ENCODE measurements at places on chromosomes 16 and 17.

- DNase-seq: no peak
Observed at GRCh38 chr17:74843352-74843627, 16.4 kb downstream of the GRIN2C start.

DNA sequence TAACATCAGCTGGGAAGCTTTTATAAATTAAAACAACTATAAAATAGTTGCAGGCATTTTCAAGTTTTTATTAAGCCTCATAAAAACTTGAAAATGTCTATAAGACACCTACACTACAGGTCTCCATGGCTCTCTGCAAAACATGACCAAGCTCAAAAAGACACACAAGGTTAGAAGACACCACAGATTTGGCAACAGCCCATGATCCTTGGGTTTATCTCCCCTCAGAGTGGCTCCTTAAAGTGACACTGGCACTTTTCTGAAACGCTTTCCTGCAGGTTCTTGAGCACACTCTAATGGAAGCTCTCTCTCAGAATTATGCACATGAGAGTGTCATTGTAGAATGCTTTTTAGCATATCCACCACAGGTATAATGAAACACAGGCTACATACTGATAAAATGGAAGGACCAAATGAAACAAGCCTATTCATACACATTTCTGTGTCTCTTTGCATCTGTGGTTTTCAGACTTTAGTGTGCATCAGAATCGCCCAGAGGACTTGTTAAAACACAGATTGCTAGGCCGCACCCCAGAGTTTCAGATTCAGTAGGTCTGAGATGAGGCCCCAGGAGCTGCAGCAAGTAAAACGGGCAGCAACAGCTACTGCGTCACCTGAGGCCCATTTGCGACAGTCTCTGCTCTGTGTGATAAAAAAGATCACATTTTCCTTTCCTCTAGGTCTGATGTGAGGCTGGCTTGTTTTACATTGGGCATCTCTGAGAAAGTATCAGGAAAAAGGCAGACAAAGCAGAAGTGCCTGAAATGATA is 75.0 kb upstream of the WSB1 start:
- no peak for DNase-seq

DNA sequence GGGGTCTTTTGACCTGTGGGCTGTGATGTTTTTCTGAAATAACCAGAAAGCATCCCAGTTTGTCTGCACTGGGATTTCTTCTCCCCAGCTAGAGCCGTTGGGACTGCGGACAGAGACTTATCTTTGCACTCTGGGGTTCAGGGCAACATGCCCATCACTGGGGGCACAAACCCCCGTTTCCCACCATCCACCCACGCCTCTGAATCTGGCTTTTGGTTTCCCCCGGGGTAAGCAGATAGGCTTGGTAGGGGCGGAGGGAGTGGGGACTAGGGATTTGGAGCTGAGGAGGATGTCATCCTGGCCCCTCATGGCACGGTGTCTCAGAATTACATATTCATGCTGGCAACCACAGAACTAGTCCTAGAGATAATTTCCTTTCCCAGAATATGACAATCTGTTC is 68.6 kb downstream of the CCDC182 start:
- DNase-seq: no peak

DNA sequence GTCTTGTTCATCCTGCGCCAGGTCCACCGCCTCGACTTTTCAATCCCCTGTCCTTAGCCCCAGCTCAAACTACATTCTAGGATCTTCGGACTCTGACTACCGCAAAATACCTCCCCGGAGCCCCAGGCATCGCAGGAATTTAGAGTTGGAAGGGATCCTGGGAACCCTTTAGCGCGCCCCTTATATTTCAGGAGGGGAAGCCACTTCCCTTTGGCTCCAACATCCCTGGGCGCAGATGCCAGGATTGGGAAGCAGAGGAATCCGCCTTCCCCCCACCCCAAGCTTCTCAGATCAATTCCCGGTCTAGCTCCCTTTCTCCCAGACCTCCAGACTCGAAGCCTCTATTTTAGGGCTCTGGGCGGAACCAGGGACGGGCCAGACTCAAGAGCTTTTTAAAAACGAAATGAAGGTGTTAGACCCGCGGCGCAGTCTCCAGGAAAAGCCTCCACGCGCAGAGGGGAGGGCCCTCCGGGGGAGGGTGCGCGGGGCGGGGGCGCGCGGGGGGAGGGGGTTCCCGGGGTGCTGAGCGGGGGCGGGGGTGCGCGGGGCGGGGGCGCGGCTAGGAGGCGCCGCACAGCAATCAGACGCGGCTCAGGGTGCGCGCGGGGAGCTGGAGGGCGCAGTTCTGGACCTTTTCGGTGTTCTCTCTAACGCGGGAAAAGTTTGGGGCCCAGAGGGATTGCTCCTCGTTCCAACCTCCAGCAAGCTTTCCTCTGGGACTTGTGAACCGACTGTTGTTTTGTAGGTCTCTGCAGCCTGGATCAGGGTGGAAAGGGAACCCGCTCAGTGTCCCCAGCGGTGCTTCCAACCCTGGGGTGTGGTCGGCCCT is 1.6 kb downstream of the AHSP start:
- no peak for DNase-seq

GRCh38 chr17:71910002-71910401 is 210.8 kb upstream of the SOX9 start:
- no peak for DNase-seq

GRCh38 chr17:83153681-83154310 is 74.4 kb downstream of the METRNL start:
- no peak for DNase-seq

DNA sequence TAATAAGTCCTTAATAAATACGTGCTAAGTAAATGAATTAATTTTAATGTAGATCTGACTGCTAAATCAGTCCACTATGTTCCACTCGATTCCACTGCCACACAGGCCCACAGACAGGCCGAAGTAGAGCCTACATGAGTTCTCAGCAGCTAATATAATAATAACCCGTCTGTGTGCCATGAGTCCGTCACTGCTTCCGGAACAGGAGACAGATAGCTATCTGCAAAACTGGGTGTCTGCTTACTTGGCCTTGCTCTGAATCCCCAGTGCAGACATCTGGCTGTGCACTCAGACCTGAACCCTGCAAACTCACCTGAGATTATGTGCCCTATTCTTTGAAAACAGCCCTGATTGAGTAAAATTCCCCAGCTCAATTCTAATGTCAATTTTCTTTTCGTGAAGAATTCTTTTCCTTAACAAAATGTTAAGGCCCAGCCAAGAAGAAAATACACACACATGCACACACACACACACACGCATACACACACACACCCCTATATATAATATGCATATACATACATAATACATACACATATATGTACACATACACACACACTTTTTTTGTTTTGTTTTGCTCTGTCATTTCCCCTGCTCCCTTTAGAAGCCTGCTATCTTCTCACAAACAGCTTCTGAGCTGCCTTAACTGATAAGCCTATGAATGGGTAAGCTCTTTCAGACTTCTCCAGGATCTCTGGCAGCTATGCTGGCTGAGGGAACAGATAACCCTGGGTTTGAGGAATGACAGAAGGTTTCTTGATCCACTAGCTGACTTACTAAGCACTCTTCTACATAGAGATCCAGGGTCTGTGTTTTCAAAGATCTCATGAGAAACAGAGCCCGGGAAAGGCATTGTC is 39.8 kb upstream of the TOM1L1 start:
- no peak for DNase-seq

DNA sequence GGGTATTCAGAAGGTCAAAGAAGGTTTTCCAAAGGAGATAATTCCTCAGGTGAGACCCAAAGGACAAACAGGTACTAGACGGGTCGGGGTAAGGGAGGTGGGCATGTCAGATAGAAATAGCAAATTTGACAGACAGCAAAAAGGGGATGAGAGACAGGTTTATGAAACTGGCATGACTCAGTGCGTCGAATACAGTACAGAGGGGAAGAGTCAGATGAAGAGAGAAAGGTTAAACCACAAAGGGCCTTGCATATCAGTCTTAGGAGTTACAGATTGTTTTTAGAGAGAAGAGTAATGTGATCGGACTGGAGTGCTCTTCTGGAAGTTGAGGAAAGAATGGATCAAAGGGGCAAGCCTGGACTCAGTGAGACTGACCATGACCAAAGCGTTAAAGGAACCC is 88.4 kb downstream of the ZZEF1 start:
- DNase-seq: no peak

DNA sequence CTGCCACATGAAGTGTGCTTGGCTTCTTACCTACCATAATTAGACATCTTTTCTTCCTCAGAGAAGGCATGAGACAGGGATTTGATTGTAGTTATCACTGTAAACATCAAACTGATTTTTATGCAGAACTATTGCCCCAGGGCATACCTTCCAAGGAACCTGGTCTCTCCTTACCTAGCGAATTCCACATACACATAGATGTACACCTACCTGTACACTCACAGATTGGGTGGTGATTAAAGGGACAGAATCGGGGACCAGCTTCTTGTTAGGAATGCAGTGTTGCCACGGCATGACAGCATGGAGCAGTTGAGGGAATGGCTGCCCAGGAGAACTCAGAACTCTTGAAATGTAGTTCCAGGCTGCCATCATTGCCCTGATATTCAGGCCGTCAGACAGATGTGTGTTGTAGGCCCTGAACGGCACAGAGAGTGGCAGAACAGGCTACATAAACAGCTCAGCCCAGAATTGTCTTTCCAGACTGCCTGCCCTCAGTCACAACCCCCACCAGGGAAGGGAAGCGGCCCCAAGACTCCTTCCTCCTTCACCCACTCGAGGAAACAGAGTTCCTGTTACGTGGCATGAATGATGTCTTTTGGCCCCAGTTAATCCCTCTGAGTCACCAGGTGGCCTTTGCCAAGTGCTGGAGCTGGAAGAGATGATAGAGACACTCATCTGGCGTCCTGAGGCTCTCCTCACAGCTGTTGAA is 17.8 kb upstream of the NAGLU start:
- no peak for DNase-seq

- no peak for DNase-seq
Observed at GRCh38 chr17:51421525-51421924, 161.2 kb downstream of the UTP18 start.

DNA sequence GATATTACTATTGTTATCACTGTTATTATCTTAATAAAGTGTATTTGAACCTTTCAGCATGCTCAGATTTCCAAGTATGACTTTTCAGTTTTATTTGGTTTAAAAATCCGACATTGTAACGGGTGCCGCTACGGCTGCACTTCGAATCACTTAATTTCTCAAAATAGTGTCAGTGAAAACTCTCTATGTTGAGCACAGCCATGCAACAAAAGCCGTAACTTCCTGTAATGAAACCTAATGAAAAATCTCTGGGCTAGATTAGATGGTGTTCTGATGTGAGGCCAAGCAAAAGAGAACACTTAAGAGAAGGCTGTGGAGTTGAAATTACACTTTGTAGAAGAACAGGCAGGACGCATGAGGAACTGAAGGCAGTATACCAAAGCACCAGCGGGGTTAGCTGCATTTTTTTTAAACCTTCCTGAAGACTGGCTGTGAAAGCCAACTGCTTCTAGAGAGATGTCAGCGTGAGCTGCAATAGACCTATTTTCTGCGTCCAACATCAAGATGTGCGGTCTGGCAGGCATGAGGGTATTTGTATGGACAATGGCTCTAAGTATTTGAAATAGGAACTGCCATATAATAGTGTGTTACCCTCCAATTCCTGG is 1545.0 kb upstream of the GOT2 start:
- DNase-seq: no peak

GRCh38 chr16:71645450-71645849 is 19.5 kb downstream of the MARVELD3 start:
- DNase-seq: no peak

- DNase-seq: no peak
Observed at GRCh38 chr16:19162085-19162484, 6.0 kb upstream of the SYT17 start.

DNA sequence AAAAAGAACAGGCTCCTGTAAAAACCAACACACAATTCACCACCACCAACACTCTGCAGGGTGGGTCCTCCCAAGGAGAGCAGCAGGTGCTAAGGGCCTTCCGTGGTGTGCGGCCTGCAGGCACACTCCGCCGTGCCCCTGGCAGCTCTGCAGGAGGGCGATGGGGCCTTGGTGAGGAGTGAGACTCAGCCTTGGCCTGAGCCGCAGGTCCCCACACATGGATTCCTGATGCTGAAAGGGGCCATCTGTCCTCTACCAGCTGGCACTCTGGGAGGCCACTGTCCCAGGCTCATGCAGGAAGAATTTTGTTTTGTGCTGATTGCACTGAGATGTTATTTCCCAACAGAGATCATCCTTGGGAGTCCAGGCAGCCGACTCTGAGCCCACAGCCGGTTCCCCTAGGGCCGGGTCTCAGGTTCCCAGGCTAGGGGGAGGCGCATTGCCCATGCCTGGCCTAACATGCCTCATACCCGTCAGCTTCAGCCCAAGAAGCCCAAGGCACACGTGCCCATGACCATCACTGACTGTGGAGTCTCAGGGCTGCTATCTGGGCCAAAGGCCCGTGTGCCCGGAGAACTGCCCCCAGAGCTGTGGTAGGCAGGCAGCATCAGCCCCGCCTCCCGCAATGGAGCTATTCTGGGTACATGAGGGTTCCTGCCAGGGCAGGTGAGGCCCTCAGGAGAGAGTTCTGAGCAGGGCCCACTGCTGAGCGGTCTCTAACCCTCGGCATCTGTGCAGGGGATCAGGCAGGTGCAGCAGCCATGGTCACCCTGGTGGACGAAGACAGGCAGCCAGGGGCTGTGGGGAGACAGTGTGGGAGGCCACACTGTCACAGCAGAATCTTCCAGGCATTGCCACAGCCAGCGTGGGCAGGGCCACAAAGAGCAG is 97.9 kb upstream of the ZNF469 start:
- no peak for DNase-seq

GRCh38 chr17:28404812-28405570 is 1.0 kb downstream of the SLC46A1 start:
- DNase-seq: no peak

GRCh38 chr16:55250701-55251100 is 73.3 kb upstream of the IRX6 start:
- DNase-seq: no peak

- DNase-seq: no peak
Observed at GRCh38 chr17:56985371-56986162, 7.6 kb downstream of the SCPEP1 start.

GRCh38 chr17:36703860-36704266 is 102.5 kb downstream of the MRM1 start:
- DNase-seq: no peak

- DNase-seq: peak; percentile 41
Observed at GRCh38 chr17:29292992-29293889, 707 bp downstream of the NUFIP2 start.

GRCh38 chr16:68528686-68529379 is 10.3 kb upstream of the ZFP90 start:
- peak; percentile 82 for DNase-seq

- no peak for DNase-seq
Observed at GRCh38 chr17:43772877-43773648, 5.7 kb downstream of the DUSP3 start.

DNA sequence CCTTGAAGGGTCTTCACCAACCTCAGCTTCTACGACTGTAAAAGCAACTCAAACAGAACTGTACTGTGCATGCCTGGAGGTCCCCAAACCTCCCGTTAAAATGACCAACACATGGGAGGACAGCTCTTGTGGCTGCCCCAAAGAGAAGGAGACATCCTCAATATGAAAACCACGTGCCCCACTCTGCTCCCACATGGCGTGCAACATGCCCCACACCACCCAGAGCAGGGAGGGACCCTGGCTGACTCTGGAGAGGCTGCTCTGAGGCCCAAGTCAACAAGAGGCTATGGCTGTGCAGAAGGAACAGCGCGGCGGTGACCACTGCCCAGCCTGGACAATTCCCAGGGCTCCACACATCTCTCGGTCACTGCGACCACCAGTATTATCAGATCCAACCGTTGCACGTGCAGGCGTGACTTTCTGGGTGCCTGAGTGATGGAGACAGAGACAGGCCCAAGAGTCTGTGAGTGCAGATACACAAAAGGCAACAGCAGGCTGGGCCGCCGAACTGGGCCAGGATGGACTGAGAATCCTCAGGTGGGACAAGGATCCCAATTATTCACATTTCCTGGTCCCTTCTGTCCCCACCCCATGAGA is 1.4 kb downstream of the PLD6 start:
- no peak for DNase-seq
